ENCODE measurements at places on chromosomes 7 and 10.

DNA sequence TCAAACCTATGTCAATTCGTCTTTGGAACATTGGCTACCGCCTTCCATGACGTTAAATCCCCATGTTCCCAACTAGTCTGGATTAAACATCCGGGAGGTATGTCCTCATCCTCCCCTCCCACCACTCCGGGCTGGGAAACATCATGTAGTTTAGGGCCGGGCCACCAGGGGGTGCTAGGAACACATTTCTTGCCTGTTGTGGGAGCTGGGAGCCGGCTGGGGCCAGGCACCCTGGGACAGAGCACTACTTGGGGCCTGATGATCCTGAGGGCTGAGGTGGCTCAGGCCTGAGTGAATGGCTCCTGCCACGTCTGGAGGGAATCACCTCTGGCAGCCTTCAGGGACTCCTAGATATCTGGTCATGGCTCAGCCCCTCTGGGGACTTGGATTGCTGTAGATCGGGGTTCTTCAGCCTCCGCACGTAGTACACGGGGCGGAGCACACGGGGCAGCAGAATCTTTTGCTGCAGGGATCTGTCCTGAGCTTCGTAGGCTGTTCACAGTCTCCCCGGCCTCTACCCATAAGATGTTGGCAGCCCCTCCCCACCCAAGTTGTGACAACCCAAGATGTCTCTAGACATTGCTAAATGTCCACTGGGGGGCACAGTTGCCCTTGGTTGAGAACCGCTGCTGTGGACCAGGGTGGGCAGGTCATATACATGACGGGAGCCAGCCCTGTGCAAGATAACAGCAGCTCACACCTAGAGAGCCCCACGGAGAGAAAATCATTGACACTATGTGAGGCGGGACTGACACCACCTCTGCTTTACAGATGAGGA lies 141.2 kb upstream of the ZNF716 start:
- no peak for DNase-seq

DNA sequence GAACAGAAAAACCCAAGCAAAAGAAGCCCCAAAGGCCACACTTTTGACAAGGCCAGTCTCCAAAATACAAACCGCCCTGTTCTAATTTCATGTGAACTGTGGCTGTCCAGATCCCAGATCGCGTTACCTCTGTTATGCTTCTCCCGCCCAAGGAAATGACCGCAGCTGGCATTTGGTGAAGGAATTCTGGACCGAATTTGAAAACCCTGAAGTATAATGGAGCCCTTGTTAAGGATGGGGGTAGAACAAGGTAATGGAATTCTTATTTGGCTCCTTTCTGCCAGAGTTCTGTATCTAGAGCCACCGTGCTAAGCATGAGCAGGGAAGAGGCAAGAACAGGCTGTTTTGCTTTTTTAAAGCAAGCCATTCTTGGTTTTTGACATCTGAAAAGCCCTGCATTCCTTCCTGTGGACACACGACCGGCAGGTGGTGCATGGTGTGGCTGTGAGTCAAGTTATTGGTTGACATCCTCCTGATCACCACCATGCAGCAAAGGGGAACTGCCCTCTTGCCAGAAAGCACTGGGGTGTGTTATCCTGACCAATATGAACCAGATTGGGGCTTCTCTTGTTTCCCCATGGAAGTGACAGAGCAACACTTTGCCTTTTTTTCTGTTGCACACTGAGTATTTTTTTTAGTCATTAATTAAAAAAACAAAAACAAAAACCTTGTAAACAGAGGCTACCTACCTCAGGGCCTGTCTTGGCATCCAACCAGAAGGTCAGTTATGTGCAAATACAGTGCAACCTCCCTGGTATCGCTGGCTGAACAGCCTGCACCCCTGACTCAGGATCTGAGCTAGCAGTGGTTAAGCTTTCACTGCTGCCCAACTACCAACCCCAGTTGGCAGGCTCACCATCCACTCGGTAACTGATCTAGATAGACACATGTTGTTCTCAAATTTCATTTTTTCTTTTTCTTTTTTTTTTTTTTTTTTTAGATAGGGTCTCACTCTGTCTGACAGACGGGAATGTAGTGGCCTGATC lies 14.2 kb downstream of the UCMA start:
- DNase-seq: no peak

- DNase-seq: no peak
Observed at GRCh38 chr10:13001041-13001886, at the start of gene CCDC3. Gene CCDC3, minus strand, starts transcription at chr10:13001713. Its CDS starts 143 bp downstream, at chr10:13001570.

GRCh38 chr10:62597226-62597625 lies 207.3 kb upstream of the ADO start:
- DNase-seq: no peak

GRCh38 chr7:145812218-145812617 lies 304.4 kb upstream of the CNTNAP2 start:
- DNase-seq: no peak

DNA sequence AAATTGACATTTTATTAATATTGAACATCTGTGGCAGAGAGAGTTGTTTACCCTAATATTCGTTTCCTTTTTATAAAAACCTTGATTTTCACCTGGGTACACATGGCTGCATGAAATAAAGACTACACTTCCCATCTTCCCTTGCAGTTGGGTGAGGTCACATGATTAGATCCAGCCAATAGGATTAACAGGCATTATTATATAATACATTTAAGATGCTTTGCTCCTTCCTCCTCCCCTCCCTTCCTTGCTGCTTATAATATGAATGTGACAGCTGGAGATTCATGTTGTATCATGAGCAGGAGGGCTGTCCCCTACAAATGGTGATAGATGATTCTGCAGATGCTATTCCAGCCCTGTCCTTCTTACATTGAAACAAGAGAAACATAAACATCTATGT lies 146.6 kb downstream of the SH2D4B start:
- no peak for DNase-seq

DNA sequence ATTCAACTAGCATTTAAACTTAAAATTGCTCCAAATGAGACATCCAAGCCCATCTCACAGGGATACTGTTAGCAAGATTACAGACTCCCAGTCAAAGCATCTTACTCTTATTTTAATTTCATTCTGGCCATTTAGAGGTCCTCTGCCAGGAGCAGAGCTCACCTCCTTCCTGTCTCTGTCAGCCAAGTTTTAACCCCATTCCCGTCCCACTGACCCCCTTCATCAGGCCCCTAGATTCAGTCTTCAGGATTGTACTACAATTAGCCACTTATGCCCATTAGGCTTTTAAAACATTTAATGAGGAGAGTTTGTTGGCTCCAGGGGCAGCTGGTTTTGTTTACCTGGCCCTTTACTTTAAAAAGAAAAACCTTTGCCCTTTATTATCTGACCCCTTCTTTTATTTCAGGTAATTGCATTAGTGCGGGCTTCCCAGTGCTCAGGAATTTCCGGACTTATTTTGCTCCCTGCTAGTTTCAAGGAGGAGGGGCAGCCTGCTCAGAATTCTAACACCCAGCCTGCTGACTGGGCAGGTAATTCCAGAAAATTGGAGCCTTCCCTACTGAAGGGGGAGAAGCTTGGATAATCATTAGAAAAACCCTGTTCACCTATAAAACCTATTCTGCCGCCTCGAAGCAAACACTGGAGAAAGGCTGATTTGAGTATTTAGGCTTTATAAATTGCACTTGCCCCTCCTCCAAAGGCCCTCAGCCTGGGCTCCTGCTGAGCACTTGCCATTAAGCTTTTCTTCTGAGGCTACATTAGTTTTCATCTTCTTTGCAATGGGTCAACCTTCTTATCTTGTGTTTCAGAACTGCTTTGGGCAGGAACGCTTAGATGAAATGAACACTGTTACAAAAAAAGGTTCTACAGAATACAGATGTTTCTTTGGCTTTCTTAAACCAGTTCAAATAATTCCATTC lies 200.5 kb upstream of the HPS1 start:
- no peak for DNase-seq

DNA sequence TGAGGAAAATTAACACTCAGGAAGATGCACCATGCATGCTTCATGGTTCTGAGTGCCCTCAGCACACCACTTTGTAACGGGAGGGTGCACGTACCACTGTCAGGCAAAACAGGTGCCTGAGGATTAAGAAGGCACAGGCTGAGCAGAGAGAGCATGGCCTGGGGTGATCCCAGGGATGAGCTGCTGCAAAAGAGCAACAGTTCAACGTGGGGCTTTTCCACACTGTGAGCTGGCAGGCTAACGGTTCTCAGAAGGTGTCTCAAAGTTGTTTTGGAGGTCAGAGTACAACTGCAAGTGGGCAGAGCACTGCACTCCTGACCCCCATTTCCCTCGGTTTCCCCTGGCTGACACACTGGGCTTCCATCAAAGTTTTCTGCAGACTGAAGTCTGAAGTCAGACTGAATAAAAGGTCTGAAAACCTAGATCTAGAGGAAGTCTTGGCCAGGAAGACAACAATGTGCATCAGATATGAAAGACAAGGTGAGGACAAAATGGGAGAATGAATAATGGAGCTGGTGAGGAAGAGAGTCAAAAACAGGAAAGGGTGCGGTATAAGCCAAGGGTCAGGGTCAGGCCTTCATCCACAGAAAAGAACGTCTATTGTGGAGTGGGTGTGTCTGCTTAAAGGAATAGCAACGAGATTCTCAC lies 20.5 kb downstream of the ZNF438 start:
- no peak for DNase-seq

All from left forelimb (tissue), 1 donor.